ENCODE measurements at places on chromosomes 12 and 14.

GRCh38 chr12:94079566-94080340 is 68.6 kb upstream of the PLXNC1 start:
- no peak for DNase-seq

DNA sequence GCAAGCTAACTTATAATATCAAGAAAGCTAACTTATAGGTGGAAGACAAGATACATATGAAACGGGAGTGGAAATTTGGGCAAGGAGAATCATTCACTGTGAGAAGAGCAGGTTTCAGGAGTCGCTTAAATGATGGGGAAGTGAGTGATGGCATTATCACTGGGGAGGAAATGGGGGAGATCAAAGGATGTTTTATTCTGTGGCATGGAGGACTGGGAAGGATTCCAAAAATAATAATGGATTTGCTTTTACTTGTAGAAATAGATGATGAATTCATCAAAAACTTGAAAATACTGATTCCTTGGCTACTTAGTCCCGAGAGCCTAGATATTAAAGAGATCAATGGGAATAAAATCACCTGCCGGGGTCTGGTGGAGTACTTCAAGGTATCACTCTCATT is 47.8 kb downstream of the SAV1 start:
- DNase-seq: no peak

- no peak for DNase-seq
These were observed at the start of gene SMIM41 for GRCh38 chr12:52079576-52080402. TSS of gene SMIM41 (plus strand) at chr12:52079704. CDS start at chr12:52079780, 76 bp downstream.

GRCh38 chr12:52024845-52025230 is 18.1 kb downstream of the TAMALIN start:
- DNase-seq: no peak

- DNase-seq: no peak
These were observed 138.8 kb upstream of the HMGA2 start for GRCh38 chr12:65685514-65685913.

- DNase-seq: no peak
These were observed 92.8 kb downstream of the ASCL1 start for GRCh38 chr12:103050273-103050672.

- DNase-seq: no peak
These were observed 368.6 kb downstream of the DAD1 start for GRCh38 chr14:22220427-22220826.

DNA sequence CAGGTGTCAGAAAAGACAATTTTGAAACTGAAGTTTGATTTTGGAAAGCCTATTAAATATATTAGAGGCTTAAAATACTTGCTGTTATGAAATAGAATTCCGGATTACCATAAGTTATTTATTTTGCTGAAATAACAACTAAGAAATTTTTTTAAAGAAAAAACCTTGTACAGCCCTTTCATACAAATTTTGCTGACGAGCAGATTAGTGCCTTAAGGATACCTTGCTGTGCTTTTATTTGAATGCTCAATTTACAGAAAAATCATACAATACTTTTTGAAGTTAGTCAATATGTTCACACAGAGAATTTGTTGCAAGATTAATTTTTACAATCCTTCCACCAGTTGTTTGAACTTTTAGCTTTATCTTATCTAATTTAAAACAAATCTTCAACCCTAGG is 29.5 kb upstream of the CLEC2D start:
- no peak for DNase-seq

DNA sequence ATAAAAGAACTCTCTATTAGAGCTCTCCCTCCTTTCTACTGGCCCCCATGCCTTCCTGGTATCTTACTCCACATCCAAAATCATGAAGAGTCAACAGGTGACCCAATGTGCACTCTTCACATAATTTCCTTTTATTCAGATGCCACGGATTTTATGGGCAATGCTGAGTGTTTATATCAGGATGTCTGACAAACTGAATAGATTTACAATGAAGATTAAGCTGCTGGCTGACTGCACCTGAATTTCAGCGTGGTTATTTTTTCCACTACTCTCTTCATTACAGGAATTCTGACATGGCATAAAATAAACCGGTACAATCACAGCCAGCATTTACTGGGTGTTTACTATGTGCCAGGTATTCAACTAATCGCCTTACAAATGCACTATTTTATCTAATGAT is 29.4 kb upstream of the CERS5 start:
- no peak for DNase-seq

GRCh38 chr14:100691395-100692056 is 35.2 kb upstream of the DLK1 start:
- DNase-seq: no peak

DNA sequence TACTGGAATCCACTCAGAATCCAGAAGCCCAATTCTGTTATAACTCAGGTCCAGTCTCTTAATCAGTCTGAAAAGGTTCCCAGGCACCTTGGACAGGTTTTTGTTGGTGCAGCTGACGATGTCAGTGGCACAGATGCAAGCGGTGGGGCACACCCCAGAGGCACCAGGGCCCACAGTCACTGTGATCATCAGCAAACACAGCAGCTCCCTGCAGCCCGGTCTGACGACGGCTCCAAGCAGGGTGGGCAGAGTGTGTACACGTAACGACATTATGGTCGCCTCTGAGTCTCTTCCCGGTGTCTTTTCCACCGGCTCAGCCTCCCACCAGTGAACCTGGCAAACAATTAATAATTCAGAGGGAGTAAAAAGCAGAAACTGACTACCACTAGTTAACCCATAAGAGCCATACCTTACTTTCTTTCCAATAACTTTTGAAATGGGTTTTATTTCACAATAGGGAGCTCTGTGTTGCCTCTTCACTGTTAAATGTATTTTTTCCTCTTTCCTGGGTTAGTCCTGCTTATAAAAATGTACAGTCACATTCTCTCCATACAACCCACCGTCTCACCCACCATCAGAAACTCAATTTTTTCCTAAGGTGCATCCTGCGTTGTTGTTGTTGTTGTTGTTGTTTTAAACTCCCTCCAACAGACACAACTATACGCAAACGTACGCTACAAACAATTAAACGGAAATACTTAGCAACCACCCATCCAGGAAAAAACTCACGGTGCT is 521 bp upstream of the PCED1B start:
- DNase-seq: peak; percentile 29

GRCh38 chr12:9647825-9648700 is 21.4 kb upstream of the CLEC2D start:
- peak; percentile 82 for DNase-seq

DNA sequence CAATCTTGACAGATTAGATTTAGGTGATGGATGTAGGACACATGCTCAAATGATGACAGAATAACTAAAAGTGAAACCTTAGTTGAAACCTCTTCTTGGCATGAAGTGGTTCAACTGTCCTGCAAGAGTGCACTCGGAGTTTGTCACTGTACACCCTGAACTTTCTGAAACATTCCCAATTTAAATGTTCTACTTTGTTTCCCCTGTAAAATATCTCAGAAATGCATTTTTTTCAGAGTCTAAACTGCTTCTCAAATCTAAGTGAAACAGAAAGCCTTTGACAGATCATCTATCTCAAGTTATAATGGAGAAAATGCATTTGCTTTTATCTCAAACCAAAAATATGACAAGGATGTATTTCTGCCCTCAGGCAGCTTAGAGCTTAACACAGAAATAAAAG is 66.0 kb downstream of the BHLHE41 start:
- DNase-seq: no peak

DNA sequence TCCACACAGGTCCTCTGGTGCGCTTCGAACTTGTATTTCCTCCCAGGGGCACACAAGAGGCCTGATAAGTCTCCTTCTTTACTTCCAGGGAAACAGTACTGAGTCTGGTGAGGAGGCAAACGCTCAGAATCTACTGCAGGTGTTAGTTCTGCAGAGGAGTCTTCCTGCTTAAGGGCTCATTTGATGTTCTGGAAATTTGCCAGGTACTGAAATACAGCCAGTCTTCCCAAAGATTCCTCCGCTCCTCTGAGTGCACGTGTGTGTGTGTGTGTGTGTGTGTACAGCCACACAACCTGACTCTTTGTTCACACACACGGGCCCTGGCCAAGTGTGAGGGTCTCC is 92.0 kb downstream of the FBXL14 start:
- no peak for DNase-seq

DNA sequence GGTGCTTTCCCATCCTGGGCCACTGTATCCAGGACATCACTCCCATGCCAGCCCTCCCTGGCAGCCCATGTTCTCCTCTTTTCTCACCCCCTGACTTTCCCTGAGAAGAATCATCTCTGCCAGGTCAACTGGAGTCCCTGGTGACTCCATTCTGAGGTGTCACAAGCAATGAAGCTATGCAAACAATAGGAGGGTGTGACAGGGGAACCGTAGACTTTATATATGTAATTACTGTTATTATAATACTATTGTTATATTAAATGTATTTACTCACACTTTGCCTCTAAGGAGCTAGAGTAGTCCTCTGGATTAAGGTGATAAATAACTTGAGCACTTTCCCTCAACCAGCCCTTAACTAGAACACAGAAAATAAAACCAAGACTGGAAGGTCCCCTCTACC is 9.2 kb downstream of the ZNF219 start:
- DNase-seq: no peak

GRCh38 chr14:102993523-102993922 is 63.8 kb downstream of the CDC42BPB start:
- no peak for DNase-seq

GRCh38 chr12:124497658-124498057 is 69.8 kb downstream of the NCOR2 start:
- DNase-seq: no peak

GRCh38 chr12:153080-153746 is 60.7 kb downstream of the SLC6A12 start:
- no peak for DNase-seq

DNA sequence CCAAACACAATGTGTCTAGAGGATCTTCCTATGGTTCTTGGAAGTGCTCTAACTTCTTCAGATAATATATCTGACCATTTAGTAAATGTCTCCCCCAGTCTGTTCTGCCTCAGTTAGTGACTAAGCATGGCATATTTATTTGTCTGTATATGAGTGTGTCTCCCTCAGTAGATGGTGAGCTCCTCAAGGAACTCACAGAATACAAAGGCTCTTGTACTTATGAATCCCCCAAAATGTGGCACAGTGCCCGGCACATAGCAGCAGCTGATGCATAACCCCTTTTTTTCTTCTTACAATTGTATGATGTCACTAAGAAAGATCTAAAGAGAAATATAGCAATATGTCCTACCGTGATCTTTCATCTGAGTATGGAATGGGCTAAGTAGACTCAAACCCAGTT is 264.7 kb upstream of the PRICKLE1 start:
- DNase-seq: no peak

- DNase-seq: no peak
These were observed 5.1 kb downstream of the TBK1 start for GRCh38 chr12:64457032-64457431.

DNA sequence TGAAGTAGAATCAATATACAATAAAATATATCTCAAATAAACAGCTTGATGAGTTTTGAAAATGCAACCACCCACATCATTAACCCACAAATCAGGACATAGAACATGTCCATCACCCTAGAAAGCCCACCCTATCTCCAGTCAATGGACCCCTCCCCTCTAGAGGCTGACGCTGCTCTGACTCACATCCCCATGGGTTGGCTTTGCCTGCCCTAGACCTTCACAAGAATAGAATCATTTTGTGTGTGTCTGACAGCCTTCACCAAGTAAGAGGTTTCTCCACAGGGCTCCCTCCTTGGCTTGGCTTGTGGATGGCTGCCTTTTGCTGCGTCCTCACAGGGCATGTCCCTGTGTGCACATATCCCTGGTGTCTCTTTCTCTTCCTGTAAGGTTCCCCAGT is 250.2 kb upstream of the RTL1 start:
- no peak for DNase-seq

DNA sequence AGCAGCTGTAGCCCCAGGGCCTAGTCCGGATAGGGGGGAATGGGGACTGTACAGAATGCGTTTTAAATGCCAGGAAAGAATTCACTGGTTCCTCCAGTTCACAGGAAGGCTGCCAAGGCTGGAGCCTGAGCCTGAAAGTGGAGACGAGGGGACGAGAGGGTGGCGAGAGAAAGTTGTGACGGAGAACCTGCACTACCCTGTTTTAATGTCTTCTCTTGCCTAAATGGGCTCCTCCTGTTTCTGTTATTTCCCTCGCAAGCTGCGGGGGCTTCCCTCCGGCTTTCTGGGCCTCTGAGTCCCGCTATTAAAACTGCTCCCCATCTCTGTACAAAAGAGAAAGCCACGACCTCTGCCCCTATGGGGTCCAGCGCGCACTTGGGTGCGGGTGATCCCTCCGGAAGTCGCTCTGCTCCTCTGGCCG is 4.5 kb downstream of the C1QL4 start:
- DNase-seq: no peak
